ENCODE measurements at places on chromosomes 1 and 21. TPM values are rescaled to one million over a fixed set of nuclear protein-coding genes. Genes with fewer than 3 reads are reported as not detected.

- DNase-seq, result no peak
Measured at GRCh38 chr1:224061436-224061835, 52.5 kb upstream of the FBXO28 start.

Gene NLRP3
- total RNA-seq, result 0.76 TPM

DNA sequence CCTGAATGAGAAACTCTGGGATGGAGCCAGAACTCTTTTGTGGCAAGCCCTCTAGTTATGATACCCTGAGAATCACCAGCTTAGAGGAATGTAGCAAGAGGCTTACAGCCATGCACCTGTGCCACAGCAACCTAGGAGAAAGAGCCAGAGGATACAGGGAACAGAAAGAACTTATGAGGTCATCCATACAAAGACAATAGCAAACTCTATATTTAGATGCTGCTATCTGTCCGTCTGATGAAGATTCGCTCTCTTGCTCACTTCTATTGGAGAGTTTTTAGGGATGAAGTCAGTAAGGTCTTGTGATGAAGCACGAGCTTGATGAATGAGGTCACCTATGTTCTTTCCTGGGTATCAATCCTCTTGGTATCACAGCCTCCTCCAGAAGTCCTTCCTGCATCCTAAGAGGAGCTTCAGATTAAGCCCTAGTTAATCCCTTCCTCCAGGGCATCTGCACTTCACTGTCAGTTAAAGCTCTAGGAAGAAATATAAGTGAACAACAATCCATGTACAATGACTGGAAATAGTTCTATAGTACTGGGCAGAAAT is 185.6 kb downstream of the DAB1 start:
- DNase-seq, result no peak

GRCh38 chr1:71264039-71264438 is 183.2 kb upstream of the ZRANB2 start:
- DNase-seq, result no peak

- DNase-seq, result no peak
Measured at GRCh38 chr1:156373546-156373945, 4.5 kb downstream of the RHBG start.

Gene CIART
- 1.8 TPM for total RNA-seq

GRCh38 chr1:103274886-103275285 is 166.6 kb upstream of the COL11A1 start:
- no peak for DNase-seq

- DNase-seq, result peak; percentile 92
Measured at GRCh38 chr1:66331658-66332547, 202.1 kb upstream of the SGIP1 start.

Gene EXTL1
- total RNA-seq, result 3.4 TPM

Gene MTARC1
- 0.76 TPM for total RNA-seq

GRCh38 chr1:226051365-226051764 is 11.2 kb upstream of the H3-3A start:
- DNase-seq, result peak; percentile 70

GRCh38 chr1:22709891-22710700 is 543 bp upstream of the EPHB2 start:
- DNase-seq, result peak; percentile 81

GRCh38 chr1:231332761-231333160 is 4.9 kb downstream of the EXOC8 start:
- no peak for DNase-seq

Gene LDLRAD2
- not detected for total RNA-seq

Gene LCE3D
- not detected for total RNA-seq

Data from GM23248 (cell line).